ENCODE measurements at places on chromosomes 1 and 21.

DNA sequence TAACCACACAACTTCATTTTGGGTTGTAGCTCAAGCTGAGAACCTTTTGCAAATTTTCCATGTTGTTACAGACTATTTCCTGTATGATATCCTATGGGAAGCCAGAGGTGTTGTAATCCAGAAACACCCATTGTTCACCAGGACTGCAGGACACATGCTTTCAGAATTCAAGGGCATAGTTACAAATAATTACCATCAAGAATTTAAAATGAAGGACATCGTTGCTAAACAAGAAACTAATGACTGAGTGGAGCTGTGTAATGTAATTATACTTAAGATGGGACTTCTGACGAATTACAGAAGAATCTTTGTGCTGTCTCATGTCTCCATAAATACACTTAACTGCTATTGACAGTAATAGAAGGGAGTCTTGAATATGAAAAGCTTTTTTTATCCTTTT lies 47.6 kb upstream of the HOOK1 start:
- DNase-seq = no peak

- no peak for DNase-seq
Observed at GRCh38 chr1:10727751-10728232, 68.7 kb downstream of the CASZ1 start.

DNA sequence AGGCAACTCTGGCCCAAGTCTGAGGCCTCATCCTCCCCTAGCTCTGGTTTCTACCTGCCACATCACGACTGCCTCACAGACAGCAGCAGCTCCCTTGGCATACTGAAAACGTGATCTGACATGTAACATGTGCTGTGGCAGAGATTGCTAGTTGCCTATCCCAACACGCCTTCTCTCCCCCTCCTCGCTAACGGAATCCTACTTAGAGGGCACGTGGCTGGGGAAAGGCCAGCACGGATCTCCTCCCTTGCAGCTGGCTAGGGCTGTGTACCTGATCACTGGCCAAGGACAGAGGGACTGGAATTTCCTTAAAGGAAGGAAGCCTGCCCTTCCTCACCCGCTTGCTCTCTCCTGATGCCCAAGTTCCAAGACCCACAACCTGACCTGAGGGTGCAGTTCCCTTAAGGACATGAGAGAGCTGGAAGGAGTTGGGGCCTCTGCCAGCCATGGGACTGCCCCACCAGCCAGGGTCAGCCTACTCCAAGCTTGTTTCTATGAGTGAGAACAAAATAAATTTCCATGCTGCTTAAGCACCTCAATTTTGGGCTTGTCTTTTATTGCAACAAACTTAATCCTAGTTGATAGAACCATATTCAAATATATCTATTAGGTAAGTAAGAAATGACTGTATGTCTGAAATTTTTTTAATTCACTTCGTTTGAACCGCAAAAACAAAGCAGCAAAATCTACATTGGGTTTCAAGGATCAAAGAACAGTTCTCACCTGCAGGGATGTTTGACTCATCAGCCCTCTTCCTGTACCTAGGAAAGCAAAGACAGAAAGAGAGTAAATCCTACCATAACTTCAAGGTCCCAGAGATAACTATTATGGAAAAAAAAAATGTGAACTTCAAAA lies 7.2 kb downstream of the SETD4 start:
- DNase-seq = no peak

- no peak for DNase-seq
Observed at GRCh38 chr21:38925923-38926322, 120.2 kb downstream of the ETS2 start.

DNA sequence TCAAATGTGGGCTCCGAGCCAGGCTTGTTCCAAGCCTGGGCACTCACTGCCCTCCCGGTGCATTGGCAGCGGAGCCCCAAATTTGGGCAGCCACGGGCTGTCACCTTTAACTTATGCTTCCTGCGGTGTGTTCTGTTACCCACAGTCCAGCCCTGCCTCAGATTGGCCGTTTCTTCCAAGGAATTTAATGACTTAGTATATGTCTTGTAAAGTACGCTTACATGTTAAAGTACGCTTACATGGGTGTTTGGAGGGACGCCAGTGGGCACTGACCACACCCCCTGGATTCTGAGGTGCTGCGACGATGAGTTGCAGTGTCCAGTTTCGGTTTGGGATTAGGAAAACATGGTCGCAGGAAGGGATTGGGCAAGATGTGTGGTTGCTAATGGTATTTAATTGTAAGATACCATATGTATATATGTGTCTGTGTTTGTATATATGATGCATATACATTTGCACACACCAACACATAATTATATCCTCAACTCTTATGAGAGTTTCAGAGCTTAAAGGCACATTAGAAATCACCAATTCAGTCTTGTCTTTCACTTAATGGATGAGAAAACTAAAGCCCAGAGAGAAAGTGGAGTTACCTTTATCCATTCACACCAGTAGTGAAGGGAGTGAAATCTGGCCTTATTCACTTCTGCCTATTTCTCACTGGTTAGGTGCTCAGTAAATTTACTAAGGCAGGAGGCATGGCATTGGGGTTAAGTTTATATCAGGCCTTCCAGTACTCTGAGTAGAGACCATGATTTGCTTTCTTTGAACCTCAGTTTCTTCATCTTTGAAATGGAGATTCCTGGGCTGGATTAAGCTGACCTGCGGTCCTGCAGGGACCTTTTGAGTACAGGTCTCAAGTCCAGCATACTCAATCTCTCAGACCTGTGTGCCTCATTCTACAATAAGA lies 1.0 kb downstream of the SMYD2 start:
- no peak for DNase-seq

- no peak for DNase-seq
Observed at GRCh38 chr1:236689713-236690569, 3.6 kb downstream of the ACTN2 start.

DNA sequence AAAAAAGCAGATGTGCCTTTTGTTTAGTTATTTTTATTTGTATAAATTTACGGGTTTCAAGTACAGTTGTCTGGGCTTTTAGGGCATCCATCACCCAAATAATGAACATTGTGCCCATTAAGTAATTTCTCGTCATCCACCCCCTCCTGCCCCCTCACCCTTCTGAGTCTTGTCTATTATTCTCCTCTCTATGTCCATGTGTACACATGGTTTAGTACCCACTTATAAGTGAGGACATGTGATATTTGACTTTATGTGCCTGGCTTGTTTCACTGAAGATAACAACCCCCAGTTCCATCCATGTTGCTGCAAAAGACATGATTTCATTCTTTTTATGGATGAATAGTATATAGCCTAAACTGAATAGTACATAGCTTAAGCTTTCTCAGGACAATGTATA lies 189.2 kb downstream of the ZP4 start:
- DNase-seq = no peak

- DNase-seq = no peak
Observed at GRCh38 chr1:81233591-81233990, 567.1 kb upstream of the ADGRL2 start.

- DNase-seq = no peak
Observed at GRCh38 chr1:112528076-112528475, 19.3 kb downstream of the WNT2B start.

- DNase-seq = no peak
Observed at GRCh38 chr1:214317300-214317699, 36.3 kb downstream of the SMYD2 start.

DNA sequence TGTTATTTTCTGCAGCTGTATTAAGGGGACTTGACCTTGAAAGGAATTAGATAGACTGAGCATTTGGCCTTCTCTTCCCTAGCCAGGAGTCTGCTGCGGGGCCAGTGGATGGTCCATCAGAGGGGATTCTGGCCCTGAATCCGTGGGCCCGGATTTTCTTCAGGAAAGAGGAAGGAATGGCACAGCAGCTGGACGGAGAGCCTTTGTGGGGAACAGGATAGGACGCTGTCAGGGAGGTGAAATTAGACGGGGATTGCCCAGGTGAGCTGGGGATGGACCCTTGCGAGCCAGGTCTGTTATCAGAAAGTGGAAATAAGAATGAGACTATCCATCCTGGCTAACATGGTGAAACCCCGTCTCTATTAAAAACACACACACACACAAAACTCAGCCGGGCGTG lies 1.7 kb upstream of the C2CD2 start:
- DNase-seq = no peak

DNA sequence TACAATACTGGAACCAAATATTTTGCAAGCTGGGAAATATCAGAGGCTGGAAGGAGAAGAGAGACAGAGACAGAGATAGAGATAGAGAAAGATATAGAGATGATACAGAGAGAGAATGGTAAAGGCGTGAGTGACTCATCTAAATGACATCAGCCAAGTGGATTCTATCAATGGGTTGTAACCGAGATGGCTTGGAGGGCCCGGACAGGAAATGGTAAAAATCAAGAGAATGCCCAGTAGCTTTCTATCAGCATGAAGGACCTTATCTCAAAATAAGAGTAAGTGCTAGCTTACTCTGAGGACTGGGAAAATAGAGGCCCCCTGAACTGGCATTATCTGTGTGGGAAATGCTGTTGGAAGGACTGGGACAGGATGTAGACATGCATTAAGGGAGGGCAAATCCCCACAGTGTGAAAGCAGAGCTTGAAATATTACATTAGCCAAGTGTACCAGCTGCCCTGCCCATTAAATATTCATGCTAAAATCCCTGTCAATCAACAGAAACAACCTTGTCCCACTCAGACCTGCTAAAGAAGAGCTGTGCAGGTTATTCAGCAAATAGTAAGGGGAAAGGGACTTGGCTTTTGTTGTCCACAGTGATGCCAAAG lies 76.6 kb upstream of the ZNF644 start:
- no peak for DNase-seq

- no peak for DNase-seq
Observed at GRCh38 chr21:29717659-29718058, 222.1 kb downstream of the GRIK1 start.

DNA sequence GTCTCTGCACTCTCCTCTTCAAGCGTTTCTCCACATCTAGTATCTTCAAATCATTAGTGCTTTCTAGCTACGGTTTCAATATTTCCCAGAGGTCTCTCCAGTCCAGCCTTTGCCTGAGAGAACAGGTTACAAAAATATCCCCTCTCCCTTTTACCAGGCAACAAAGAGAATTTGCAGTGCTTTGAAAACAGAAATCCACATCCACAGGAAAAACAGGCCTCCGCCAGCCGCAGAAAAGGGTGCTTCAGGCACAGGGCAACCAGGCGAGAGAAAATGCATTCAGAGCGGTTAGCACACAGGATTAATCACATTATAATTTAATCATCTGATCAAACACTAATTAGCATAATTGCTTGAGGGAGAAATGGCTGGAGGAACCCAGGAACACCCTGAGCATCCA lies 13.8 kb downstream of the DSCAM start:
- DNase-seq = no peak

GRCh38 chr1:234604495-234605398 lies 5.2 kb downstream of the IRF2BP2 start:
- DNase-seq = no peak

GRCh38 chr1:196193896-196194559 lies 414.2 kb downstream of the KCNT2 start:
- no peak for DNase-seq

DNA sequence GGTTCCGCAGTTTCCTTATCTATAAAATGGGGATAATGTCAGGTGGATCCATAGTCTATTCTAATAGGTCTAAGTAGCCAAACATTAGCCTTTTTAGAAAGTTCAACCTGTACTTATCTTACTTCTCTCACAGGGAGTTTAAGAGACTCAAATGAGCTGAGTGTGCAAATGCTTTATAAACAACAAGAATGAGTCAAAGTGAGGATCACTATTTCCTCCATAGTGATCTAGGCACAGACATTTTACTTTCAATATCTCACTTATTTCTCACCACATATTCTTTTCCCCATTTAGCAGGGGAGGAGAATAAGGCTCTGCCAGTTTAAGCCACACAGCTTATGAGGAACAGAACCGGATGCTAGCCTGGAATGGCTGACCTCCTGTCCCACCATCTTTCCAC lies 92.1 kb upstream of the LMO4 start:
- DNase-seq = no peak

DNA sequence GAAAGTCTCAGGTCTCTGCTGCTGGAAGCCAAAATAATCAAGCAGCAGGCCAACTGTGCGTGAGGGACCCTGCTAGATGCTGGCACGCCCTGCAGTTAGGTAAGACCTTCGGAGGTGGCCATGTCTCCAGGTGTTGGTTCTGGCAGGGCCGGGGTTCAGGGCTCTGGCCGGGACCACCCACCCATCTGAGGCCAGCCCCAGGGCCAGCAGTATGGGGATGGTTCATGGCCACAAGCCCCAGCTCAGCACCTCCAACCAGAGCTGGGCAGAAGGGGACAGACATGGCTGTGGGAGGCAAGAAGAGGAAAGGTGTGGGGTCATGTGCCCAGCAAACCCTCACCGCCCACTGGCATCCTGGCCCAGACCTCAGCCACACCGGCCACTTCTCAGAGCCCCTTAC lies 23.3 kb downstream of the LRP8 start:
- DNase-seq = no peak

DNA sequence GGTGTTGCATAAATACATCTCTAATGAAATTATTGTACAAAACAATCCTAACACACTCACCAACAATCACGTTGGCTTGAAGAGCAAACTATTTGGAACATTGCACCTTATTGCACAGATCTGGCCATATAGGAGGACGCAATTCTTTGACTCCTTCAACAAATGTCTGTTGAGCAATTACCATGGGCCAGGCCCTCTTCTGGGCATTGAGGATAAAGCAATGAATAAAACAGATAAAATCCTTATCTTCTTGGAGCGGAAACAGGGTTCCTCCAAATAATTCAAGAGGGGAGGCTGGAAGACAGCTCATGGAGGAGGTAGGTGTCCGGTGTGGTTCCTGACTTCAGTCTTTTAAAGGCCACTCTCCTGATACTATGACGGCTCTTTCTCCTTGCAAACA lies 43.3 kb downstream of the PAX7 start:
- DNase-seq = no peak

DNA sequence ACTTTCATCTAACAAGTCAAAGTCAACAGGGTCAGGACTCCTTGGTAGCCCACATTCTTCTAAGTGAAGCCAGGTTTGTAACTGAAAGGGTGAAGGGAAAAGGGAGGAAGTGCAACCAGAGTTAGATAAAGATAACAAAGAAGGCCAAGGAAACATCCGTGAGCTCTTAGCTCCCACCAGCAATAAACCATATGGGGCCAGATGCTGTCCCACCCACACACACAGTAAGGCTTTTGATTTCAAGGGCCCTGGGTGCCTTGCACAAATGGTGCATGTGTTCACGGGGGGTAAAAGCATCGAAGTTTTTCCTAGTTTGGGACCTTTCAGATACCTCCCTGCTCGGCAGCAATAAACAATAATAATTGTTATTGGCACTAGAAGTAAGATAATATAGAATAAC lies 5.1 kb upstream of the TIAM1 start:
- no peak for DNase-seq

- no peak for DNase-seq
Observed at GRCh38 chr1:232547938-232548484, 81.9 kb downstream of the SIPA1L2 start.

Data from activated CD8-positive, alpha-beta memory T cell treated with anti-CD3 and anti-CD28 coated beads, Interleukin-2, amount 50 U/mL, for 4 hours (primary cell).